ENCODE measurements at places on chromosomes 3 and 15. TPM values are rescaled to one million over a fixed set of nuclear protein-coding genes. Genes with fewer than 3 reads are reported as not detected.

RBPMS2 gene
- polyA plus RNA-seq: 0.14 TPM

GMNC gene
- not detected for polyA plus RNA-seq

KLHDC8B gene
- polyA plus RNA-seq: 0.54 TPM

GOLGA8M gene
- not detected for polyA plus RNA-seq

UBE2E1 gene
- 17.0 TPM for polyA plus RNA-seq

MESP2 gene
- polyA plus RNA-seq: not detected

GNL3 gene
- polyA plus RNA-seq: 64.0 TPM

LDHAL6B gene
- polyA plus RNA-seq: not detected

ARIH1 gene
- polyA plus RNA-seq: 24.4 TPM

MGLL gene
- 8.6 TPM for polyA plus RNA-seq

MRPL46 gene
- 56.2 TPM for polyA plus RNA-seq

FOXB1 gene
- not detected for polyA plus RNA-seq

THRB gene
- 0.38 TPM for polyA plus RNA-seq

FSIP1 gene
- 0.61 TPM for polyA plus RNA-seq

C3orf22 gene
- not detected for polyA plus RNA-seq

EPHB1 gene
- 0.71 TPM for polyA plus RNA-seq

FBXO40 gene
- 0.18 TPM for polyA plus RNA-seq

SLC2A2 gene
- not detected for polyA plus RNA-seq

DLEC1 gene
- 0.28 TPM for polyA plus RNA-seq

GADL1 gene
- polyA plus RNA-seq: not detected

TLR9 gene
- 10.4 TPM for polyA plus RNA-seq

SKOR1 gene
- not detected for polyA plus RNA-seq

AMT gene
- 1.3 TPM for polyA plus RNA-seq

RHCG gene
- polyA plus RNA-seq: not detected

ANKUB1 gene
- not detected for polyA plus RNA-seq

KLHL40 gene
- polyA plus RNA-seq: not detected

GSK3B gene
- 11.5 TPM for polyA plus RNA-seq

CFAP161 gene
- polyA plus RNA-seq: not detected

EPHB3 gene
- polyA plus RNA-seq: not detected

FGD5 gene
- not detected for polyA plus RNA-seq

NPAP1 gene
- polyA plus RNA-seq: not detected

KBTBD13 gene
- not detected for polyA plus RNA-seq

All from IgD-negative memory B cell (primary cell).